Hindlimb muscle (tissue), 1 donor: ENCODE measurements at places on chromosomes 2 and 18.

DNA sequence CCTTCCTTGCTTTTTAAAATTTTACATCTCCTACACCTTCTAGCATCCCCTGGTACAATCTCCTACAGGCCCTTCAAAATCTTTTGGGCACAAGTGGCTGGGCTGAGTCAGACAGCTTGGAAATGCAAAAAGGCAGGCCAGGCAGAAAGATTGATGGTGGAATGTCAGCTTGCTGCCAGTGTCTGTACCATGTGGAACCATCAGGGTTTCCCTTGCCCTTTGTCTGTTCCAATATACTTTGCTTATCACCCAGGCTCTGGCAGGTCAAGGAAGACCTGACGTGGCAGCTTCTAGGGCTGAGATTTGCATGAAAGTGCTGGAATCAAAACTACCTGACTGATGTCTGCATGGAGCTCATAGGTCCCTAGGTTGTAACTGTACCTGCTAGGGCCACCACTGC, 33.3 kb downstream of the GPR39 start:
- no peak for DNase-seq

GRCh38 chr2:193303464-193303863, 1108.7 kb upstream of the TMEFF2 start:
- no peak for DNase-seq

DNA sequence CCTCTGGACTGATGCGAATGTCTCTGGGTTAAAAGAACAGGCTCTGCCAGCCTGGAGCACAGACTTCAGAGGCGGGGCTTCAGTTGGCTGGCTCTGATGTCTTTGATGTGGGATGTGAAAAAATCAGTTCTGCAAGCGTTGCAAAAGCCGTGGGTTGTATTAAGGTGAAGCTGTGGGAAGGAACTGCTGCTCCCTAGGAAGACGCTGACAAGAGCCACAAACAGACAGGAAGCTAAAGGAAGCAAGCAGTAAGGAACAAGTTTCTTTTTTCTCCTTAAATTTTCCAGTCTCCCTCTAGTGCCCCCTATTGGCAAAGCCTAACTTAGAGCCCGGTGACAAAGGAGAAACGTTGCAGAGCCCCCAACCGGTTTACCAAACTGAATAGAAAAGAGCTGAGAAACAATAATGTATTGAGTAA, 239.0 kb downstream of the CCDC178 start:
- DNase-seq: peak; percentile 31

DNA sequence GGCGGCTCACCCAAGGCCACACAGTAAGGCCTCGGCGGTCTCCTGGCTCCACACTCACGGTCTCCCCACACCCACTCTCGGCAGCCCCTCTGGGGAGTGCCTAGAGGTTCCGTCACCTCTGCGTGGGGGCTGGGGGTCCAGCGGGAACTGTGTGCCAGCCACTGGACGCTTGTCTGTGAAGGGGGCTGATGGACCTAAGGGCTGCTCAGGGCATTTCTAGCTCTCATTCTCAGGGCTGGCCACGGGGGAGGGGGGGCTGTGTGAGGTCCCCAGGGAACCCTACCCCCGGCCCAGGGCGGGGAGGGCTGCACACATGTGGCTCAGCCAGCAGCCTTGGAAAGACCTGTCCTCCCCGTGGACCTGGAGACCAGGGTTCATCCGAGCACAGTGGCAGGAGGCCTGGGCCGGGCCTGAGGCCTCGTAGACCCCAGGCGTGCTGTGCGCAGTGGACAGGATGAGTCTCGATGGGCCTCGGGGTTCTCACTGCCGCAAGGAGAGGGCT, 27.1 kb upstream of the ODC1 start:
- no peak for DNase-seq

DNA sequence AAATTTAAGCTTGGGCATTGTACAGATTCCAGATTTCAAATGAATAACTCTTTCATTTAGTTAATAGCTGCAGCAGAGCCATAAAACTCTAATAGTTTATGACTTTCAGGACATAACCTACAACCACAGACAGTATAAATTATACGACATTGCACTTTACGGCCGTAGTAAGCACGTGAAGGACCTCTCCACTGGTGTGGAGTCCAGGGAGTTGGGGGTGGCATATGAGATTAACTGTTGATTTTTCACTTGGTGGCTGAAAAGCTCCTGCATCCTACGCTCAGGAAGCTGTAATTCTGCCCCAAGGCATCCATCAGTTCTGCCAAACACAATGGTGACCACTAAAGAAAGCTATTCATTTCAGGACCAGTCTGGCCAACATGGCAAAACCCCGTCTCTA, 376.2 kb downstream of the SOX11 start:
- DNase-seq: no peak

DNA sequence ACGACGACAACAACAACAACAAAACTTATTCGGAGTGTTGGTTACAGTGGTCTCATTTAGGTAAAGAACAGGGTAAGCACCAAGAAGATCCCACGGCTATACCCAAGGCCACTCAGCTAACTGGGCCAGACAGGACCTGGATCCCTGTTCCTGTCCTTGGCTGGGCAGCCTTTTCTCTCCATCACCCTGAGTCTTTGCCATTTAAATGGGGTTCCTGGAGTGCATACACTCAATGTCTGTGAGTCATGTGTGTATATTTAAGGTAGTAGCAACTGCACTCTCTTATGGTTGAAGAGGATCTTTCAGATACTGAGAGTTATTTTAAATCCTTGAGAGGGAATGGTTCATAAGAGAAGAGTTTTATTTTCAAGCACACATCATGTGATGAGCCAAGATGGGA, 35.3 kb downstream of the ADCYAP1 start:
- DNase-seq: no peak
